Activated naive CD4-positive, alpha-beta T cell (primary cell): ENCODE measurements at places on chromosomes 11 and 22.

GRCh38 chr11:102940714-102941588 lies 14.6 kb downstream of the MMP13 start:
- no peak for DNase-seq

- DNase-seq = no peak
Observed at GRCh38 chr11:1563697-1564534, 8.2 kb downstream of the DUSP8 start.

- peak; percentile 7 for DNase-seq
Observed at GRCh38 chr11:108497317-108498045, 703 bp downstream of the POGLUT3 start.

- no peak for DNase-seq
Observed at GRCh38 chr11:130847517-130847916, 68.8 kb downstream of the SNX19 start.

GRCh38 chr11:12859872-12860657 lies 149.1 kb upstream of the RASSF10 start:
- no peak for DNase-seq

DNA sequence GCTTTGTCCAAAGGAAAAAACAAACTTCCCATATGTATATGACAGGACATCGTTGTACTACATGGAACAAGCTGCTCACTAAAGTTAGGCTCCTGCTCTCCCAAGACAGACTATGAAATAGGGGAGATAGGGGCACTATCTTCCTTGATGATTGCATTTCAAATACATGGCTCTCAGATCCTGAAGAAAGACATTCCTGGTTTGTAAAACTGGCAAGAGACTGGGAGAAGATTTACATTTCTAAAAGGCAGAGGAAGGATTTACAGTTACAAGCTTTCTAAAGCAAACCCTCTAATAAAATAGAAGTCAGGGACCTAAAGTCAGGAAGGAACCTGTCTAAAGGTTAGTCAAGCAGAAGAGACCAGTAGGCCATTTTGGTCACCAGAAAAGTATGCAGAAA lies 103.7 kb downstream of the SLC17A6 start:
- DNase-seq = no peak

- DNase-seq = no peak
Observed at GRCh38 chr11:44829838-44830237, 103.1 kb downstream of the TSPAN18 start.

- DNase-seq = no peak
Observed at GRCh38 chr11:99370549-99371216, 349.9 kb downstream of the CNTN5 start.

DNA sequence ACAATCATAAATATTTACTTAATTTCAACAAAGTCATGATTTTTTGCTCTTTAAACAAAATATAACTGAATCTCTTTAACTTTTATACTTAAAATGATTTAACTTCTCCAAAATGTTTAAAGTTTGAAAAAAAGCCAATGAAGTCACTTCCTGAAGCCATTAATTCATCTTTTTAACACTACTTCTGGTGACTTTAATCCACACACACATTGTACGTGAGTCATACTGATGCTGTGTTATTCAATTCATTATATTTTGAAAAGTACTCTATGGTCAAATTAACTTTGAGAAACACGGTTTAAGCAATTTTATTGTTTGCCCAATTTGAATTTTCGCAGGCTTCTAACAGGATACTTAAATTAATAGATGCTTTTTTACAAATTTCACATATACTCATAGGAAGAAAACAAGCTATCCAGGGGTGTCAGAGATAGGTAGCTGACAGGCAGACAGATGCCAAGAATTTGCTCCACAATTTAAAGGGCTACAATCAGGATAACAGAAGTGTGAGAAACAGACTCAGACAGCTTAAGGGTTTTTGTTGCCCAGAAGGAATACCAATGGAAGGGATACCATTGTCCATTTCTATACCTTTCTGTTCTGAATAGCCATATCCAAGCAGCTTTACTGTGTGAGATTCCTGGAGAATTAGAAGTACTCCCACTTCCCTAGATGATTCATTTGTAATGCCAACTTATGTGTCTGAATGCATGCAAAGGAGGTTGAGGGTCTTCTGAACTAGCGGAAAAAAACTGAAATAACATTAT lies 118.4 kb downstream of the RBFOX2 start:
- no peak for DNase-seq

DNA sequence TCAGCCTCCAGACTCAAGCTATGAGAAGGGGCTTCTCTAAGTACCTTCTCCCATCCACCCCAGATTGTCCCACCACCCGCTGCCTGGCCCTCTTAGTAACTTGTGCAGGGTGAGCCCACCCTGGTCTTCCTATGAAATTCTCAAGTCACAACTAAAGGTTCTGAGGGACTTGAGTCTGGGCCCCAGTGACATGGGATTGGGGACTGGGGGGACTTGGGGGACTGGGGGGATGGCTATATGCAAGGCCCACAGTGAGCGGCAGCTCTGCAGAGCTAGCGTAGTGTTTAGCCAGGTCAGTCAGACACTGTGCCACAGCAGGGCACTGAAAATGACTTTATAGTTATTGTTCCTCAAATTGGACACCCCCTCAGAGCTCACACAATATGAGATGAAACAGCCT lies 622.3 kb upstream of the CADM1 start:
- no peak for DNase-seq

DNA sequence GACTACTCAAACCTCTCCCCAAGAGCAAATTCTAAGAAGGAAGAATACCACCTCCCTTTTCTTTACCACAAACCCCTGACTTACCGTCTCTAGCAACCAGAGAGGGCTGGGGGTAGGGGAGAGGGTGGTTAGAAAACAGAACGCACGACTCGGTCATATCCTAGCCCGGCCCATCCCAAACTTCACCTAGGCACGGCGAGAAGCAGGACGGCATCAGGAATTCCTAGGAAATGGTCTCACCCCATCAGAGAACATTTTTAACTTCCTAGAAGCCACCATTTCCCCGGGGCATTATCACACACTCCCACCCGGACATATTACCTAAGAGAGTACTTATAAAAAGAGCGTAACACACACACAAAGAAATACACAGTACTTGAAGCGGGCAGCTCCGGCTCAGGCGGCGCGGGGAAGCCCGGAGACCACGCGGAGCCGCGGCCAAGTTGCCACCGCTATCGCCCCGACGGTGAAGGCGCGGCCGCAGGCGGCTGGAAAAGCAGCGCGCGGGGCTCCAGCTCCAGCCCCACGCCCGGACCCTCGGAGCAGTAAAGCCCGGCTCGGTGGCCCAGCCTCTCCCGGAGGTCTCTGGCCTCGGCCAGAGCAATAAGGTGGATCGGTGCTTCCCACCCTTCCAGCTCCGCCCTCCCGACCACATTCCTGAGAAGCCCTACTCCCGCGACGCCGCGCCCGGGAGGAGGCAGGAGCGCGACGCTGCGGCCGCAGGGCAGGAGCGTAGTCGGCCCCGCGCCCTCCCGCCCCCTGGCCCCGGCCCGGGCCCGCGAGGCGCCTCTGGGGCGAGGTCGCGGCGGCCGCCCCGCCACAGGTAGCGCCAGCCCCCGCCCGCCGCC lies 878 bp downstream of the RRAS2 start:
- DNase-seq = no peak

- DNase-seq = no peak
Observed at GRCh38 chr11:78654866-78655265, 80.2 kb upstream of the NARS2 start.

GRCh38 chr11:19713196-19714021 lies 772 bp downstream of the NAV2 start:
- DNase-seq = no peak
